ENCODE measurements at places on chromosomes 16 and 17. TPM values are rescaled to one million over a fixed set of nuclear protein-coding genes. Genes with fewer than 3 reads are reported as not detected.

GRCh38 chr16:10876799-10877341 lies at the start of gene CIITA:
Gene CIITA (plus strand): TSS chr16:10877202. CDS start chr16:10877331, 129 bp downstream.
- DNase-seq, result no peak

GRCh38 chr17:81420769-81421462 lies 25.7 kb downstream of the BAHCC1 start:
- DNase-seq, result no peak

DNA sequence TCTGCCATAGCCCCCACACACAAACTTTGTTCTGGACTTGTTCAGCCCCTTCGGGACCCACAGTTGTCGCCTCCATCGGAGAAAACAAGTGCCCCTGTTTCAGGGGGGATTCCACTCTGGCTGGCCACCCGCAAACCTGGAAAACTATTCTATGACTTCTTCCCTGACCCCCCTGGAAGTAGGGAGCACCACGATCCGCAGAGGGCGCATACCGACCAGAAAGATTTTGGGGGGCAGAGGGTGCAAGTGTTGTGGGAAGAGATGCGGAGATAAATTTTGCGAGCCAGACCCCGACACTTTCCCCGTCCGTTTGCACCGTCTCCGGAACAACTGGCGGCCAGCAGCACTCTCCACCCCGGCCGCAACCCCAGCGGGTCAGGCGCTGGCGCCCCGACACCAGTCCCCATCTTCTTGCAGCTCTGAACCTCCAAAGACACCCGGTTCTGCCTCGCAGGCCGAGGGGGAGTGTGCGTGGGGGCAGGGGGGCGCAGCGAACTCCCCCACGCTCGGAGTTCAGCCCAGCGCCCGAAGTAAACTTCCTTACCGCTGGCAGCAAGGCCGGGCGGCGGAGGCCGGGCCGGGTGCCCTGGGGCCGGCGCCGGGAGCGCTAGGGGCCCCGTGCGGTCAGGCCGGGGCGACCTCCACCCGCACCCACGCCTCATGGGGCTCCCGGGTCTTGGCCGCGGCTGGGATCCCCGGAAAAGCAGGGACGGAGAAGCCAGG lies 744 bp downstream of the SALL1 start:
- DNase-seq, result no peak

- DNase-seq, result no peak
Observed at GRCh38 chr16:48136547-48137360, 19.0 kb downstream of the ABCC12 start.

GRCh38 chr16:22008215-22009059 lies 526 bp downstream of the MOSMO start:
- DNase-seq, result peak; percentile 36

- no peak for DNase-seq
Observed at GRCh38 chr16:64654178-64654577, 467.7 kb downstream of the CDH11 start.

DNA sequence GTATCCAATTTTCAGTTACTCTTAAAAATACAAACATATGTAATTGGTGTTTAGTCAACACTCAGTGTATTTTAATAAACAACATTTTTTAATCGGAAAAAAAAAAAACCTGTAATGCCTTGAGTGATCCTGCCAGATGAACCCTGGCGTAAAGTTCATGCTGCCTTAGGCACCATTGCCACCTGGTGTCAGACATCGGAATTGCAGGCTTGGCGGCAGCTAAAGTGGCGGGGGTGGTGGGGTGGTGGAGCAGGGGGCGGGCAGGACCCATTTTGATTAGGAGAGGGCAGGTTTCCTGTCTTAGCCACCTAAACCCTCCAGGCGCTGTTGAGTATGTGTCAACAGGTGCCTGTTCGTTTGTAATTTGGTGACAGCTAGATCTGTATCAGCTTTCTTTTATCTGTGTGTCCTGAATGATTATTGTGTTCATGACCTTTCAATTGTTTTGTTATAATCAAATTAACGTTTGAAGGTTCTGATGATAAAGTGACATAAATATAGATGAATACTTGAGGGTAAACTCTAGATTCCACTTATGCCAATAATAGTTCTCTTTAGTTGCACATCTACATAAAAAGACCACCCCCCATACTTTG lies 588.7 kb downstream of the CDH13 start:
- DNase-seq, result peak; percentile 65

Gene C16orf46
- 2.1 TPM for total RNA-seq

Gene ZMYND15
- total RNA-seq, result not detected

Gene CDH11
- 31.7 TPM for total RNA-seq

Gene ZNF624
- total RNA-seq, result 12.1 TPM

All from neural crest cell (in vitro differentiated cells).